ENCODE measurements at places on chromosomes 2 and 18.

GRCh38 chr18:5918205-5918858 lies 23.0 kb upstream of the TMEM200C start:
- no peak for DNase-seq

DNA sequence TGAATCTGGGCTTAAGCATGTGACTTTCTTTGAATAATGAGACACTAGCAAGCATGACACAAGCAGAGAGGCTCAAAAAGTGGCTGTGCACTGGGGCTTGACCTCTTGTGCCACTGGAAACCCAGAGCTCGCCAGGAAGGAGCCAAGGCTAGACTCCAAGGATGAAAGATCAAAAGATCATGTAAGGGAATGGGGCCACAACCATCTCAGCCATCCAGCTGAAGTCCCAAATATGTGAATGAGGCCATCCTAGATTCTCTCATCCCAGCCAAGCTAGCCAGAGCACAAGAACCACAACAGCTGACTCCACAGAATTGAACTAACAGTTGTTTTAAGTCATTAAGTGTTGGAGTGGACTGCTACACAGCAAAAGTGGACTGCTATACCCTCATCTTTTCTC lies 288.1 kb downstream of the CCDC178 start:
- no peak for DNase-seq

GRCh38 chr2:142586693-142587580 lies 290.5 kb upstream of the KYNU start:
- no peak for DNase-seq

DNA sequence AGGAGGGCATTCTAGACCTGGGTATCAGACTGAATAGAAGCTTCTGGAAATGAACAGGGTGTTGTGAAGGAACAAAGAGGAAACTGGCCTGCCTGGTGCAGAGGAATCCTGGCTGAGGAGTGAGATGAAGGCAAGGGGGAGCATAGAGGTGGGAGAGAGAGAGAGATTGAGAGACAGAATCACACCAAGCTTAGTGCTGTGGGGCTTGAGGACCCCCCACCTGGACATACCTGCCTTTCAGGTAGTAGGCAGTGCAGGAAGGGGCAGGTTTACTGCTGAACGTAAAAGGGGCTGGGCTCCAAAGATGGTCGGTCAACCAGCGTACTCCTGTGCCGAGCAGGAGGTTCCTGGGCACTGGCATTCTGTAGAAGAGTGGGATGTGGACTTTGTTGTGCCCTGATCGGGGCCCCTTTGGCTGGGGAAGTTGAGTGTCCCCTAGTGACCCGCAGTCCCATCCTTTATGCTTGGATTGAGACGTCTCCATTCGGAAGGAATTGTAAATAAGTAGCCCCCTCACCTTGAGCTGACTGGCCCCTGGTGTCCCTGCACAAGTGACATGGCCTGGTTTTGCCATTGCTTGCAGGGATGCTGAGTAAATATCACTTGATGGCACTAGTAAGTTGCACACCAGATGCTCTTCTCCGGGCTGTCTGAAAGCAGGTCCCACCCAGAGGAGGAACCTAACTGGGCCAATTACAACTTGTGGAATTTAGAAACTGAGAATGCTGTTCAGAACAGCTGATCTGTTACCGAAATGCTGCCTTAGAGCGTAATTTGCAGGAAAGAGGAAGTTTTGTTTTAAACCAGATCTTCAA lies 1.4 kb downstream of the UBE2F start:
- DNase-seq = peak; percentile 55

DNA sequence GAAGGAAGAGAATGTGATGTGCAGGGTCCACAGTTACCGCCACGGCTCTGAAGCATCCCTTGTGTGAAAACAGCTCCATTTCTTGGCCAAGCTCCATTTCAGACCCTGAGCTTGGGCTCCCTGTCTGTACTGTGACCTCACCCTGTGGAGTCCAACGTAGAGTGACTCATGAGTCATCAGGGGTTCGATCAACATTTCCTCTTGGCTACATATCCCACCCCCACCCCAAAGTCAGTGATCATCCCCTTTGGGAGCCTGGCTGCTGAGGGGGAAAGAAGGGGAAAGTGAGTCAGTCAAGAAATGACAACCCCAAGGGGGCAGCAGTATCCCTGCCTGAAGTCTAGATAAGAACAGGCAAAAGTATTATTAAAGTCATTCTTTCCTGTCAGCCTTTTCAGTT lies 62.2 kb downstream of the PAPOLG start:
- DNase-seq = no peak

DNA sequence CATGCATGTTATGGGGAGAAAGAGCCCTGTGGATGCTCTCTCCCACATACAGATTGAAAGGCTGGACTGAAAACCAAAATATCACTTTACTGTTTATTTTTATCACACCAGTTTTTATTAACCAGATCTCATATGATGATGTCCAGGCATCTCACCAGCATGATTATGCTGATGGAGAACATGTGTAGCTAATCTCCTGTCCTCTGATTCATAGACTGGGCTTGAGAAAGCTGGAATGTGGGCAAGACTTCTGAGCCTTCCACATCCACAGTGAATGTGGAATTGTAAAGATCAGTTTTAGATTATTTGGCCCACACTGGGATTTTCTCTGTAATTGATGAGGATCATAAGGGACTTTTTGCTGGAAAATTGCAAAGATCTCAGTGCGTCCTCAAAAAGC lies 137.9 kb downstream of the ICOS start:
- peak; percentile 8 for DNase-seq

DNA sequence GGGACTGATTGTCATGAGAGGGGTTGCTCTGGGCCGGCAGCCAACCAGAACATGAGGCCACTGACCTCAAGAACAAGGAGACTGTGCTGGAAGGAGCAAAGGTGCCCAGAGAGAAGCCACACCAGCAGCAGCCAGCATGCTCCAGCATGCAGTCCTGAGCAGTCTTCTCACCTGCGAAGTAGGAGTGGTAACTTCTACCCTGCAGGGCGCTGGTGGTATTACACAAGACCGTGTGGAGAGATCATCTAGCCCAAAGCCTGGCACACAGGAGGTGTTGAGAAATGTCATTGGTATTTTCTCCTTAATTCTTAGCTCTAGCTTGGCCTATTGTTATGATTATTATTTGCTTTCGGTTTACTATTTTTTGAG lies 132.7 kb downstream of the TSN start:
- DNase-seq = no peak

DNA sequence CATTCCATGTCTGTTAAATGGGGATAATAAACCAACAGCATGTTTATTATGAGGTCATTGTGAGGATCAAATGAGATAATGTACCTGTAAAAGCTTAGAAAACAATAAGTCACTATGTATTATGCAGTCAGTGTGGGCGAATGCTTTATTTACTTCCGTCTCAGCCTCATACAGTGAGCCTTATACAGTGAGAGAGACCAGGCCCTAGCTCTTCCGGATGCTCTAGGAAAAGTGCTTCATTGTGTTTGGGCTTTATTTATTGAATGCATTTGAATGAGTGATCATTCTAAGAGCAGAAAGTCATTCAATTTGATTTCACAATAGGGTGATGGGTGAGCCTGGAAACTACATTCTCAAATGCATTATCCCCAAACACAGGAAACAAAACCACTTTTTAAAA lies 603.9 kb upstream of the FANCL start:
- DNase-seq = no peak

- DNase-seq = peak; percentile 66
Observed at GRCh38 chr18:58590254-58590653, 38.6 kb downstream of the ALPK2 start.
